CD4-positive, alpha-beta T cell treated with Interleukin-17A for 1 hour (primary cell): ENCODE measurements at places on chromosomes 16 and 17.

DNA sequence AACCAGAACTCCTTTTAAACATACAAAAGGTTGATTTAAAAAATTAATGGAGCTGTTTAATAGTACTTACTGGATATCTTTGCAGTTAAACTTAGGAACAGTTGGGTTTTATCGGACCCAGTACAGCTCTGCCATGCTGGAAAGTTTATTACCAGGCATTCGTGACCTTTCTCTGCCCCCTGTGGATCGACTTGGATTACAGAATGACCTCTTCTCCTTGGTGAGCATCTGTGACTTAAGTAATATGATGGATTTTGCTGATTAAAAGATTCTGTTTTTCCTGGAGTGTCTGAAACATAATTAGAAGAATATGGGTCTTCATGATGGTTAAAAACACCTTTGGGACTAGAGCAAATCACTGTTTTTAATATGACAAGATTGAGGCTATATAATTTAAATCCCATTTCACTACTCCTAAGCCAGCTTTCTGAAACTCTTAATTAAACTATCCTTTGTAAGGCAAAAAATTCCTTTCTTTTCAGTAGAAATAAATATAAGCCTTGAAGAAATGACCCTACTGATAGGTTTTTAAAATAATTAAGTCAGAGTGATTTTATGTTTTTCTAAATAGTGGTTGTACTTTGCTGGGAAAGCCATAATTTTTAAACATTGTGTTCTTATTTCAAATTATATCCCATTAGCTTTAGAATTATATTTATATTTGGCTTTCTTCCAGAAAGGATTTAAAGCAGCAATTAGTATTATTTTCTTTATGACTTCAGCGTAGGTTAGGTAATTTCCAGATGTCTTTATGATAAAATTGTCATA lies 45.7 kb upstream of the KPNB1 start:
- no peak for DNase-seq

GRCh38 chr16:54417384-54417783 lies 130.8 kb upstream of the IRX3 start:
- no peak for DNase-seq

GRCh38 chr17:47204722-47205418 lies 4.3 kb upstream of the MYL4 start:
- DNase-seq, result peak; percentile 59

DNA sequence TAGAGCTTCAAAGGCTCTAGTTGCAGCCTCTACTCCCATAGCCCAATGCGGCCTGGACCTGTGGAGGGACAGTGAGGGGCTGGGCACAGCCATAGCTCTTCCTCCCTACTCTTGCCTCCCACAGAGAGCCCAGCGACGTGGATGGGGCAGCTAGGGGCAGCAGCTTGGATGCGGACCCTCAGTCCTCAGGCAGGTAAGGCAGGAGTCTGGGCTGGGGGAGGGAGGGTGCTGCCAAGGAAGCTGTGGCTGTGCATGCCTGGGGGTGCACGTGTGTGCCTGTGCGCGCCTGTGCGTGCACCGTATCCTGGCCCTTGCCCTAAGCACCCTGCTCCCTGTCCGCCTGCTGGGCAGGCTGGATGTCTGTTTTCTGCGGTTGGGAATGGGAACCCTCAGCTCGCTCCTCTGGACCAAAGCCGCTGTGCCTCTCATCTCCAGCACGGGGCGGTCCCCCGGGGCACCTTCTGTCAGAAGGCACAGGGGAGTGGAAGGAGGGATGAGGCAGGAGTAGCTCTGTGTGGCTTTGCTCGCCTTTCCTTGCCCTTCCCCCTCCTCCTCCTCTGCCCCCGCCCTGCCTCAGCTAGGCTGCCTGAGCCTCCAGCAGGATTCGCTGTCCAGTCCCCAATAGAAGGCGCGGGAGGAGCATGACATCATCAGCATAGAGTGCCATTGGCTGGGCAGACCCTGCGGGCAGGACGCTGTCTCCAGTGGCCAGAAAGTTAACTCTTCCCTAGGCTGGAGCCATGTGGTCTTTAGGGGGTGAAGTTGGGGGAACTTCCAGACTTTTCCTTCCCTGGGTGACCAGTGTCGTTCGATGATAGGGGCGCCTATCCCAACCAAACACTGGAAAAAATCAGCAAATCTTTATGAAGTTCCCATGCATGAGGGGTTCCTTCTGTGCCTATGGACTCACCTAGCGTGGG lies 797 bp downstream of the PRCD start:
- DNase-seq, result no peak

DNA sequence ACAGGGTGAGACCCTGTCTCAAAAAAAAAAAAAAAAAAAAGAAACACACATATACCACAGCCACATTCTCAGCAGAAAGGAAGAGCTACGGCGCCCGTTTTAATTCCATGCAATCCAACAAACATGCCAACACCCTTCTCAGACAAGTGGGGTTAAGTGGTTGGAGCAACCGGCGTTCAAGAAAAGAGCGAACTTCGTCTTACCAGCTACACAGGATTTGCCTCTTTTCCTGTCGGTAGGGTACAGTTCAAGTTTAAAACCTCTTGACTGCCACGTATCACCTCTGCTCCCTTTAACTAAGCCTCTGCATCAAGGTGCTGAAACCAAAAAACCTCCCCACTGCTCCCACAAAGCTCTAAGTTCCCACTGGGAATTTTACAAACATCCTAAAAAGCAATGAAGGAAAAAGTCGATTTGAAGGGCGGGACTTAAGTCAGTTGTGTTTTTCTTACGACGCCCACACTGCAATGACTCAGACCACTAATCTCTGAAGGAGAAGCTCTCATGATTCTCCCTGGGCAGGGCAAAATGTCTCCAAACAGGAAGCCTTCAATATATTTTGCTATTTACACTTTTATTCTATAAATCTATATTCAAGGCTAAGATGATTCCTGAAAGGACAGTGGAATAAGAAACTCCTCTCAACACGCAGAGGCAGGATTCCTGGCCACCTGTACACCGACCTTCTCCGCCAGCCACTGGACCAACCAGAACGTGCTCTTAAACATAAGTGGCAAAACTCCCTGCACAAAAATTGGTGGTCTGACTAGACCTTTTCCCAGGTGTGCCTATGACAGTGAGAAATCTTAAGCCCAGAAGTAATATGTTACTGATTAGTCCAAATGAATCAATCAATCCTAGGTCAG lies 18.8 kb downstream of the SRP68 start:
- no peak for DNase-seq

DNA sequence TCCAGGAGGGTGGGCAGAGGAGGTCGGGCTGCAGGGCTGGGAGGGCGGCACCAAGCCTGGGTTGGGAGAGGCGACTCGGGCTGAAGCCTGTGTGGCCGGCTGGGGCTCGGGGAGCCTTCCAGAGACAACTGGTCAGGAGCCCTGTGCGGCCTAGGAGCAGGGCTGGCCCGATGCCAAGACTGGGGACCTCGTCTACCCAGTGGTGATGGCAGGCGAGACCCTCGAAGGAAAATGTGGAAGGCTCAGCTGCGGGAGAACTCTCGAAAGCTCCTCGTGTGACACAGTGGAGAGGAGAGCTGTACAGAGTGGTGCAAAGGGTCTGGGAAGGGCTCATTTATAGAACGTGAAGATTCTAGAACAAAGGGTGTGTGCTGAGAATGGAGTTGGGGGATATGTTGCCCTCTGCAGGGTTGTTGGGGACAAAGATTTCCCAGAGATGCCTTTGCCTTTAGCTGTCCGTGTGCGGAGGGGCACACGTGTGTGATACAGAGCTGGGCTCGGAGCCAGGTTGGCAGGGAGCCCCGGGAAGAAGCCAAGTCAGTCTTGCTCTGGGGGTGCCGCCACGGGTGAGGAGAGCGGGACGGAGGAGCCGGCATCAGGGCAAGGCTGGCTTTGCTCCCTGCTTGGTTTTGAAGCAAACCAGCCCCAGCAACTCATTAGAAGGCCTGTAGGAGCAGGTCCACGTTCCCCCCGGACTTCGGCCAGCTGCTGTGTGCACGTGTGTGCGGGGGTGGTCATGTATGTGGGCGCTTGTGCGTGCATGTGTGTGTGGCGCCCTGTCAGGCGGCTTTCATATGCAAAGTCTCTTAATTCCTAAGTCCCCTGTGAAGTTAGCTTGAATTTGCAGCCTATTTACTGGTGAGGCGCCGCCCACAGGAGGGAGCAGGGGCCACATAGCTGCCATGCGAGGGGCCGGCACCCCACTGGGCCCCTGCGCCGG lies 132.4 kb upstream of the CHMP6 start:
- no peak for DNase-seq

DNA sequence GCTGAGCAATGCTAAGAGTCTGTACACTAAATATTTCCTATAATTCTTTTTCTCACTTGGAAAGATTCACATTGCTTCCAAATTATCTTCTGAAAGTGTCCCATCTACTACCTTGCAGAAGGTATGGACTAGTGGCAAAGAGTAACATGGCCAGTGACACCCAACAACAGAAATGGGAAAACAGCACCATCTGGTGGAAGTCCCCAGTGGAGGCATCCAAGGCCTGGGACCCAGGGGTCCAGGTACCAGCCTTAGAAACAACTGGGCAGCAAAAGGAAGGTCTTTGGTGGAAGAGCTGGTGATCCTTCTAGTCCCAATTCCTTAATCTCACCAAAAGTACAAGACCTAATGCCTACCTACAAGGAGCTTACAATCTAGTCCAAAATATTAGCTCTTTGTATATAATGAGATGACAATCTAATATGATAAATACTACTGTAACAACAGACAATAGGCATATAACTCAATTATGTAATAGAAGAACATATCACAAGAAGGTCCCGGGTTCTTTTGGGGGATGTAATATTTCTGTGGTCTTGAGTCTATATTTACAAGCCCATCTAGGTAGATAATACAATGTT lies 55.3 kb downstream of the SKAP1 start:
- DNase-seq, result peak; percentile 51

- no peak for DNase-seq
These were observed 149.8 kb upstream of the HS3ST2 start for GRCh38 chr16:22664132-22664531.

DNA sequence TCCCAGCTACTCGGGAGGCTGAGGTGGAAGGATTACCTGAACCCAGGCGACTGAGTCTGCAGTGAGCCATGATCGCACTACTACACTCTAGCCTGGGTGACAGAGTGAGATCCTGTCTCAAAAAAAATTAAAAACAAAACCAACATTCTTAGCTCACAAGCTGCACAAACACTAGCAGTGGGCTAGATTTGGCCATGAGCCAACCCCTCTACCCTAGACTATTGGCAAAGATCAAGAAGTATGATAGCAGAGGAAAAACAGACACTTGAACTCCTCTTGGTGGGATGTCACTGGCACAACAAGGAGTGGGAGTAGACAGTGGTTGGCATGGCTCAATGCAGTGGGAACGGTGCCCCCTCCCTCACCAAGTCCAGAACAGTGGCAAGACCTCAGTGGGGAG lies 19.6 kb upstream of the RIPOR1 start:
- DNase-seq, result no peak

DNA sequence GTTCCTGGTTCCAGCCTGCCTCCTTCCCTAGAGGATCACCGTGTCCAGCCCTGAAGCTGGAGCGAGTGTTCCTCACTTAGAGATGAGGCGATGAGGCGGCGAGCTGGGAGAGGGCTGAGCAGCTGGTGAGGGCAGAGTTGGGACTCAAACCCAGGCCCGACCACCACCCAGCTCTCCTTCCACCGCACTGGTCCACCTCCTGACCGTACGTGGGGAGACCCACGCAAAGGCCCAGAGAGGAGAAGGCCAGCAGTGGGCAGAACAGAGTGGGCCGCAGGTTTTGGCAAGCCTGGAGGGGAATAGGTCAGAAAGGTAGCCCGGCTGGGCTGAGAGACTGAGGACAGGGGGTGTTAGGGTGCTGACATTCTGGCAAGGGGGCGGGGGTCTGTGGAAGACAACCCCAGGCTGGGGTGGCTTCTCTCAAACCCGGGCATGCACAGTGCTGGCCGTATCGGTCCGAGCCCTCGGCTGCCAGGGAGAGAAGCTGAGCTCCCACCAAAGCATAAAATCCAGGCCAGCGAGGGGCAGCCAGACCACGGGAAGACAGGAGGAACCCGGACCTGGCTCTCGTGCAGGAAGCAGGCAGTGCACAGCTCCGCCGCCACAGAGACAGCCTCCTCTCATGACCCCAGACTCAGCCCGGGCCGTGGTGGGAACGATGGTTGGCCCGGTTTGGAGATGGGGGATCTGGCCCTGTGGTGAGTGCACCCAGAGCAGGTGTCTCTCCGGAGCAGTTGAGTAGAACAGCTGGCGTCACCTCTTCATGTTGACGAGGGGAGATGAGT lies 24.9 kb downstream of the MLYCD start:
- no peak for DNase-seq

DNA sequence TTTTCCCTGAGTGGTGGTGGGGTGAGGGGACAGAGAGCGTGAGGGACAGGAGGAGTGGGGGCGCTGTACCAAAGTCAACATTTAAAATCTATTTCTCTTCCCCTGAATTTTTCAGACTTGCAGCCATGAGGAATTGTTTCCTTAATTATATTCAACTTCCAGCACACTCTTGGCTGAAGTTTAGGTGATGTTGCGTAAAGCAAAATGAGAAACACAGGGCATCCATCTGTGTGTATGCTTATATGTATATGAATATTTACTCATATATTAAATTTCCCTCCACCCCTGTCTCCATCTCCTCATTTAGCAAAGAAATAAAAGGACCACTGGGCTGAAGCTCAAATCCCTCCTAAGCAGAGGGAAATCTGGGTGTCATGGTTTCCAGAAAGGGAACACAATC lies 218.1 kb downstream of the XYLT1 start:
- no peak for DNase-seq

DNA sequence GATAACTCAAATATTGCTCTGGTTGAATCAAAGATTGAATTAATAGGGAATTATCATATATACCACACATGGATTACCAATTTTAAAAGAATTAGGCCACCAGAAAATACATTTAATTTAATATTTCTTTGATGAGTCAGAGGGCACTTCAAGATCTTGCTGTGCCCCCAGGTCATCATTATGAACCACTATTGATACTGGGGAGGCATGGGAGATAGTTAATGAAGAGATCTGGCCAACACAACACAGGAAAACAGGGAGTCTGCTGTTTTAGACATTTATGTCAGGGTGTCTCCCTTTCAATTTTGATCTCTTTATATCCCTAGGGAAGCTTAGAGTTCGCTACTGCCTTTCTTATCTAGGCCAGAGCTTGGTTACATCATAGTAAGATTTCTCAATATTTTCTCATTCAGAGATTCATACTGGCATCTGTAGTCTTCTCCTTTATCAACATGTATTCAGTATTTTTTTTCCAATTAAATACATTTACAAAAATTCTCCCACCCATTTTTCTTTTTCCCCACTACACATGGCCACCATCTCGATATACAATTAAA lies 158.3 kb upstream of the ZFHX3 start:
- no peak for DNase-seq

DNA sequence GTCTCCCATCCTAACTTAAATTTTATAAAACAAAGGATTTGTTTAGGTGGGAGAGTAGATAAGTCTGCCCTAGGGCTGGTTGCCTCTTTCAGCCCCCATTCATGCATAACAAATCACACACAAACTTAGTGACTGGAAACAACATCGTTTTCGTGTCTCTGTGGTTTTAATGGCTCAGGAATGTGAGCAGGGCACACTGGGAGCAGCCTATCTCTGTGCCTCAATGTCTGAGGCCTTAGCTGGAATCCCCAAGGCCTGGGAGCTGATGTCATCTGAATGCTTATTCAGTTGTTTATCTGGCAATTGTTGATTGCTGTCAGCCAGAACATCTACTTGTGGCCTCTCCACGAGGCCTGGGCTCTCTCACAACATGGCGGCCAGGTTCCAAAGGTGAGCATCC lies 101.9 kb upstream of the HSBP1 start:
- DNase-seq, result no peak

GRCh38 chr17:32488604-32489180 lies 1.9 kb downstream of the CDK5R1 start:
- no peak for DNase-seq

GRCh38 chr16:26561303-26561702 lies 505.4 kb upstream of the C16orf82 start:
- DNase-seq, result no peak

- no peak for DNase-seq
These were observed 345.8 kb upstream of the CDH5 start for GRCh38 chr16:66020642-66021041.

- no peak for DNase-seq
These were observed 159.4 kb downstream of the ZNF423 start for GRCh38 chr16:49696414-49697101.
